ENCODE measurements at places on chromosomes 3 and 15.

- no peak for DNase-seq
Measured at GRCh38 chr3:194379231-194379630, 9.7 kb upstream of the LRRC15 start.

DNA sequence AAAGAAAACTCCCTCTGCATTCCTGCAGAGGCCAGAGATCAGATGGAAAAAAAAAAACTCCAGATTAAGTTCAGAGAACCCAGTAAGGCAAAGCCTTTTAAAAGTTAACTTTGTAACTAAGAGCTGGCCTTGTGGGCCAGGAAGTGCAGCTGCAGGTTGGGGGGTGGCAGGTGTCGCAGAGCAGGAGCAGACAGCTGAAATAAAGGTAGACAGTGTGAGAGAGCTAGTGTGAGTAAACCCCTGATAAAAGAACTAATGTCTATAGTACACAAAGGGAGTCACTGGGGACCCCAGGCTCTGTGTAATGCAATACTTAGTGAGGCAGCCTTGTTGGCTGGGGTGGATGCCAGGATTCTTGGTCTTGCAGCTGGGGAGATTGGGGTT is 42.1 kb downstream of the PPCDC start:
- DNase-seq, result no peak

GRCh38 chr3:116374901-116375300 is 70.4 kb downstream of the LSAMP start:
- no peak for DNase-seq

GRCh38 chr3:36862076-36862755 is 82.6 kb downstream of the TRANK1 start:
- DNase-seq, result no peak

GRCh38 chr3:157669416-157669815 is 166.2 kb upstream of the VEPH1 start:
- DNase-seq, result no peak

DNA sequence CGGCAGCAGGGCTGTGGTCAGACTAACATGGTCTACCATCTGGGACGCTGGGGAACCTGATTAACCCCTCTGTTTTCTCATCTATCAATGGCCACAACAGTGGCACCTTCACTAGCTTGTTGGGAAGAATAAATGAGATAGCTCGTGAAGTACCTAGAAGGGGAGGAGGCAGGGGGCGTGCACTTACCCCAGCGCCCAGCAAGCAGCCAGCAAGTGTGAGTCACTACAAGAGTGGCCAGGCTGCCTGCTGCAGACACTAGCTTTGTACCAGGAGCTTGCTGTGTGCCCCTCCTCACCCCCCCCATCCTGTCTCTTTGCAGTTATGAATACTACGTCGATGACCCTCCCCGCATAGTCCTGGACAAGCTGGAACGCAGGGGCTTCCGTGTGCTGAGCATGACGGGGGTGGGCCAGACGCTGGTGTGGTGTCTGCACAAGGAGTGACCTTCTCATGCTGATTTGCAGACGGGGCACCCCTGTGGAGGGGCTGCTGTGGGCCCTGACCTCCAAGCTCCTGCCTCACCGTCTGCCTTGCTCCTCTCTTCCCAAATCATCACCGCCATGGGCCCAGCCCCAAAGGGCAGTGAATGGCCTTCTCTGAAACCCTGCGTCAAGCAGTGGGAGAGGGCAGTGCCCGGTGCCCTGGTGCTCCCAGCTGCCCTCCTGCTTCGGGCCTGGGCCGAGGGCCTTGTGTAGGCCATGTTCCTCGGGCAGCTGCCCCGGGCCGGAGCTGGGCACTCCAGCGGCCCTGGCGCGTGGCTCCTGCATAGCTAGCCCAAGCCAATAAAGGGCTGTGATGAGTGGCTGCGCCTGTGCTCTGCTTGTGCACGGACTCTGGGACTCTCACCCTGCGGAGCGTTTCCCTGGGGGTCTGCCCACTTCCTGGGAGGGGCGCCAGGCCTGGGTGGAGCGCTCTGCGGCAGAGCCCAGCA is 2.6 kb upstream of the C15orf62 start:
- no peak for DNase-seq

- no peak for DNase-seq
Measured at GRCh38 chr3:155981669-155982068, 111.2 kb downstream of the GMPS start.

DNA sequence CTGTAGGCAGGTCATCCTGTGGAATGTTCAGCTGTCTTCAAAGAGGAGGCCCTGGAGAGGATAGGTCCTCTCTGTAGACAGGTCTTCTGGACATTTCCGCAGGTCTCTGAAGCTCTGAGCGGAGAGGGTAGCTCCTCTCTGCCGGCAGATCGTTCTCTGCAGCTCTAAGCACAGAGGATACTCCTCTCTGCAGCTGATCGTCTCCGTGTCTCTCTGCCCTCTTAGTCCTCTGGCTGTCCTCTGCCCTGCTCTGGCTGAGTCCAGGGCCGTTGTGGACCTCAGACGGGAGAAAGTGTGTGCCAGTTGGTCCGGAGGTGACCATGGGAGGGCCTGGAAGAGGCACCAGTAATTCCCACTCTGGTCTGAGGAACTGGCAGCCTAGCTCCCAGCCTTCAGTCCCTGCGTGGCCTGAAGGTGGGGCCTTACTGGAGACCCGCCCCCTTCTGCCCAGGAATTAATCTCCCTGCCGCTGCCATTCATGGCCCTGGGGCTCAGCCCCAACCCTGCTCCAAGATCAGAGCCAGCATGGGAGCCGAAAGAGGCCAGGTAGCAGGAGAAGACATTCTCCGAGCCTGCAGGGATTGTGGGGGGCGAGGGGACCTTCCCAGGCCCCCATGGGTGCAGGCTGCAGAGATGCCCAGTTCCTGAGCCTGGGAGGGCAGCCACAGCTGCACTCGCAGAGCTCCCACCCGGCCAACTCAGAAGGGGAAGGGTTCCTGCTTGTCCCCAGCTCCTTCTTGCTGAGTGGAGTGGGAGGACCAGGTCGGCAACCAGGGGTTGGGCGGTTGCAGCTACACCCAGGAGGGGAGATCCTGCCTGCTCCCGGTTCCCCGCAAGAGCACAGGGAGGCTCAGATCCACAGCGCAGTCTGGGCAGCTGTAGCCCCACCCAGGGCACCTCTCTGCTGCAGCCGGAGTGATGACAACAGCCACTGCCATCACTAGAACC is 488.7 kb downstream of the RSL24D1 start:
- no peak for DNase-seq

- no peak for DNase-seq
Measured at GRCh38 chr3:39154280-39155021, 1.1 kb upstream of the CSRNP1 start.

DNA sequence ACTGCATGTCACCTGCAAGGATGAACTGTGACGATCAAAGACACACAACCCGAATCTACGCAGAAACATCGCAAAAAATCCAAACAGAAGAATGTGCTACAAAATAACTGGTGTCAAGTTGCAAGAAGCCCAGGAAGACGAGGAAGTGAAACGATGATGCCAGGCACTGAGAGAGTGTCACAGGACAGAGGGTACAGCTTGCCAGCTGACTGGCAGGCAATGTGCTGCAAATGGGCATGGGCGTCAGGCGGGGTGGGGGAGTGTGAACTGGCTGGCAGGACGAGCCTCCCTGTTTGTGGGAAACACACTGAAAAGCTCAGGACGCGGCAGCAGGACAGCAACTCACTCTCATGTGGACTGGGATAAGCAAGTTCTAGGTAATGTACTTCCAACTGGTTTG is 28.9 kb upstream of the OCA2 start:
- no peak for DNase-seq

GRCh38 chr15:36757189-36757814 is 177.9 kb downstream of the CDIN1 start:
- no peak for DNase-seq

DNA sequence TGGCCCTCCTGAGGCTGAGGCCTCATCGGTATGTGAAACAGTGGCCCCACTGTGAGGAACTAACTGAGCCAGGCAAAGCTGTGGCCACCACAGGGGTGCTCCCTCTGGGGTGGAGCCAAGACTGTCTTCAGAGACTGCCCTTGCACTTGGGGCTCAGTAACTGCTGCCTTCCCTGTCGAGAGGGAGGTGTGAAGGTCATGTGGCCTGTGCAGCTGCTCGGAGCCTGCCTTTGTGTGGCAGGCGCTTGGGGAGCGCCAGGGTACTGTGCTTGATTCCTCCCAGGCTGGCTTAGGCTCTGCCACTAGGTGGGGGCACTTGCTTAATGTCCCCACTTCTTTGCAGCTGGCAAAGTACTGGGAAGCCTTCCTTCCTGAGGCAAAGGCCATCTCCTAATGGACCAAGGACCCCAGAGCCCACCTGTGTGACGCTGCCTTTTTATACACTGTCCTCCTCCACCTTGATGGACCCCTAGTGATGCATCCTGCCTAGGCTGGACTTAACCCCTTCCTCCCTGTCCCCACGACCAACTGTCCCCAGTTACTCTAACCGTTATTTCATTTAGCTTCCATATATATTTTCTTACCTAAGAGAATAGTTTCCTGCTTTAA is 14.2 kb upstream of the SNX22 start:
- DNase-seq, result no peak

DNA sequence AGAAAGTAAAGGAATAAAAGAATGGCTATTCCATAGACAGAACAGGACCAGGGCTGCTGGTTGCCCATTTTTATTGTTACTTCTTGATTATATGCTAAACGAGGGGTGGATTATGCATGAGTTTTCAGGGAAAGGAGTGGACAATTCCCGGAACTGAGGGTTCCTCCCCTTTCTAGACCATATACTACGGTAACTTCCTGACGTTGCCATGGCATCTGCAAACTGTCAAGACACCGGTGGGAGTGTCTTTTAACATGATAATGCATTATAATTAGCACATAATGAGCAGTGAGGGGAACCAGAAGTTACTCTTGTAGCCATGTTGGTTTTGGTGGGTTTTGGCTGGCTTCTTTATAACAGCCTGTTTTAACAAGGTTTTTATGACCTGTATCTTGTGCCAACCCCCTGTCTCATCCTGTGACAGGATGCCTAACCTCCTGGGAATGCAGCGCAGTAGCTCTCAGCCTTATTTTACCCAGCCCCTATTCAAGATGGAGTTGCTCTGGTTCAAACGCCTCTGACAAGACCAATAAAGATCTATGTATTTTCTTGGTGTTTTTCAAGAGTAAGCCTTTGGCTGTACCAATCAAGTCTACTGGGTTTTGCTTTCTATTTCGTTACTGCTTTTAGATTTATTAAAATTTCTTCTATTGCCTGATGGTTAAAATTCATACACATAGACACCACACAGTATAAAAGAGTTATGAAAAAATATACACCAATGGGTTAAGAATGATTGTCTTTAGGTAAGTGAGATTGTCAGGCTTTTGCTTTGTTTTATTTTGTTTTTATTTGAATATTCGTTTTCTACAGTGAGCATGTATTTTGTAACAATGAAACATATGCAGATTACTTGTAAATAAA is 37.4 kb upstream of the CTDSPL start:
- no peak for DNase-seq

DNA sequence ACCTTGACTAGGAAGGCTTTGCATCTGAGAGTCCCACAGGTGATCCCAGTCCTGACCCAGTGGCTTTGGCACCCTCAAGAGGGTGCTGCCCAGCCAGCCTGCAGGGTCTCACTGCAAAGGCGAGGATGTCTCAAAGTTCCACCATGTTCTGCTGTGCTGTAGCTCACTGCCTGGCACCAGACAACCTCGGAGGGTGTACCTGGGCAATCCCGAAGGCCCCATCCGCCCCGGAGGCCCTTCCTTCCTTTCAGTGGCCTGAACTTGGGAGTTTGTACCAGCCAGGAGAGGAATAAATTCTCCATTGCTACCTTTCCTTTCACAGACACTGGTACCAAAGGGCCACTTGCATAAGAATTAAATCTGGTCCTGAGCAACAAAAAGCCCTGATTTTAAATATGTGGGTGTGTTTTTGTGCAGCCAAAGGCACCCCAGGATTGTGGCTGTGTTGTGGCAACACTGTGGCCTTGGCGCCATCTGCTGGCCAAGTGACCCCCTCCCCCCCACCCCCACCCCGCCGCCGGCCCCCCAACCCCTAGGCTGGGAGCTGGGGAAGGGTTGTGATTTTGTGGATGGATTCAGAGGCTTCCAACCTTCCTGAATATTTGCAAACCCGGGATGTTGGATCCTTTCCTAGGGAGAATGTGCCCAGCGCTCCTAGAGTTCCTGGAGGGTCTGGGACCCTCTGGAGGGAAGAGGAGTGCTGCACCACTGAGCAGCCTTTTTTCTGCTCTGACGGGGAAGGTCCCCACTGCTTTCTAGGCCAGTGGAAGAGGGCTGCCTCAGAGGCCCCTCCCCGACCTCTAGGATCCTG is 9.7 kb upstream of the PTPN23 start:
- DNase-seq, result no peak

DNA sequence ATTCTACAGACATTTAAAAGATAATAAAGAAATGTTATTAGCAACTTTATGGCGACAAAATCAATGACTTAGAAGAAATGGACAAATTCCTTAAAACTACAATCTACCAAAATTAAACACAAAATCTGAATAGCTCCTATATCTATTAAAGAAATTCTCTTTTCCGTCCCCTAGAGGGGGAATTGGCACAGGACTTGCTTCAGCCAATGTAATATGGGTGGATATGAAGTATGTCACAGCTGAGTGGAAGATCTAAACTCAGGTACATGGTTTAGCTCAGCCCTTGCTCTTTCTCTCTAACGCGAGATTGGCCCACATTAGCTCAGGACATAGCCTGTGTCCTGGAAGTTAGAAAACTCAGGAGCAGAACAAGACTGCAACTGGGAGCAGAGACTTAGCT is 79.3 kb downstream of the DNAH12 start:
- no peak for DNase-seq

DNA sequence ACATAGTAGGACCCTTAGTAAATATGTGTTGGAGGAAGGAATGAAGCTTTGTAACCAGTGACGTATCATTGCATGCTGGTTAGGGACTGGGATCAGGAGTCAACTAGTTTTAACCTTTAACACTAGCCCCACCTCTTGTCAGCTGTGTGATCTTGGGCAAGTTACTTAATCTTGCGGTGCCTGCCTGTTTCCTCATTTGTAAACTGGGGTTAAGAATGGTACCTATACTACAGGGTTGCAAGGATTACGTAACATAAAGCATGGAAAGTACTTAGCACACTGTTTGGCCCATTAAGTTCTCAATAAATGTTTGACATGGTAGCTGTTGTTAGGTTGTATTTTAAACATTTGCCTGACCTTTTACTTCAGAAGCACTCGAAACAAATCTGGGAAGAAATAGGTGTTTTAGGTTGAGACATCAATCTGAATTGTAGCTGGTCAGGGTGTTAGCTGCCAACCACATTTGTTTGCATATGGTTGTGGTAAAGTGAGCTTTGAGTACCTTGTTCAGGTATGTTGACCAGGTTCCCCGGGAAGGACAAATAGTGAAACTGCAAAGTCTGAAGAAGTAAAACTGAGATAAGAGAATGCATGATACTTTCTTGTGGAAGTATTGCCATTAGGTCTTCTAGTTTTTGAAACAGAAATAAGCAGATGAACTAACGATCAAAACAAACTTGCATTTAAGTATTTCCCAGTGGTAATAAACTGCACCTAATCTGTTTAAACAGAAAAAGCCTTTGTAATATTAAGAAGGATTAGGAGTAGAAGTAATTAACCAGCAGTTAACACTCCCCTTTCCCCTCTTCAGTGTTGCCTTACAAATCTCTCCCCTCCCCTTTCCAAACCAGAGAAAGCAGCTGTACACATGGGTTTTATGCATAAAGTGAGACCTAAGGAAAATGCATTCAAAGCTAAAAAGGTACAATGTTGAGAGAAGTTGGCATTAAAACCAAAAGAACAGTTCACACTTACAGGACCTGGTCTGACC is 25.8 kb upstream of the SCAANT1 start:
- DNase-seq, result no peak
